HT-29 (cell line): ENCODE measurements at places on chromosomes 7 and 10. TPM values are rescaled to one million over a fixed set of nuclear protein-coding genes. Genes with fewer than 3 reads are reported as not detected.

DNA sequence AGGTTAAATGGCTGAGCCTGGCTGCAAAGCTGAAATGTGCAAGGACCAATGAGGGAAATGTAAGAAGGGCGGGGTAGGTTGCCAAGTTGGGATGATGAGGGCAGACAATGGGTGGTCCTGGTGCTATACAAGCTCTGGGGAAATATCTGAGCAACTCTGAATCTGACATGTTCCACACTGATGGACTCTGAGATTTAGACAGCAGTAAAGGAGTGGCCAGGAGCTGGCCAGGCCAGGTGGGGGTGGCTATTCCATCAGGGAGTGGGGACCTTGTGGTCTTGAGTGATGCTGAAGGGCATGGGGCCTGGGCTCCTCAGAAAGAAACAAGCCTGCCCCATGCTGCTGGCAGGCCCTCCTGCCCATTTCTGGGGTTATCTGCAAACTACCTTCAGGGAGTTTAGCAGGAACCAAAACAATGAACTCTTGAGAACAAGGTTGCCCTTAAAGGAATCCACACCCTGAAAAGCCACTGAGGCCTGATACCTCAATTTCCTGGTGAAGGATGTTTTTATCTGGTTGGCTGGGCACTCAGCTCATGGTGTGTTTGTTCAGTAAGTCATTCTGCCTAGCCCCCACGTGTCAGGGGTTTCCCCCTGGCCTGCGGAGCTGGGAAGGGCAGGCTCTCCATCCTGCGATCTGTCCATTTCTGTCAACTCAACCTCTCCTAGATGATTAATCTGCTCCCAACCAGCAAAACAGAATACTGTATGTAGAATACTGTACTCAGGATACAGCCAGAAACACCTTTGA, 143.3 kb upstream of the TNS3 start:
- DNase-seq = no peak

GRCh38 chr10:8183241-8183704, 128.8 kb downstream of the GATA3 start:
- DNase-seq = no peak

DNA sequence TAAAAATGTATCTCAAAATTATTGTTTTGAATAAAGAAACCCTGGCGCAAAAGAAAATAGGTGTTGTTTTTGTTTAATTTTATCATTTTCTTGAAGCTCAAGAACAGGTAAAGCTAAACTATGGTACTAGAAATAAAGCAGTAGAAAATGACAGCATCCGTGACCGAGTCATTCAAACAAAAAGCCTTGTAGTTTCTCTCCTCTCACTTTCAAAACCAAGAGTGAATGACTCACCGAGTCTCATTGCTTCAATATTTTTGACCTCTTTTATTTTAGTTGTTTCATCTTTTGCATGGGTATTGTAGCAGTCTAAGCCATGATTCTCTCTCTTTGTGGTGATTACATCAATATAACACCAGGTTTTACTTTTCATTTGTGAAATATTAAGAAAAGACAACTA, 396.5 kb downstream of the POM121L12 start:
- no peak for DNase-seq

DNA sequence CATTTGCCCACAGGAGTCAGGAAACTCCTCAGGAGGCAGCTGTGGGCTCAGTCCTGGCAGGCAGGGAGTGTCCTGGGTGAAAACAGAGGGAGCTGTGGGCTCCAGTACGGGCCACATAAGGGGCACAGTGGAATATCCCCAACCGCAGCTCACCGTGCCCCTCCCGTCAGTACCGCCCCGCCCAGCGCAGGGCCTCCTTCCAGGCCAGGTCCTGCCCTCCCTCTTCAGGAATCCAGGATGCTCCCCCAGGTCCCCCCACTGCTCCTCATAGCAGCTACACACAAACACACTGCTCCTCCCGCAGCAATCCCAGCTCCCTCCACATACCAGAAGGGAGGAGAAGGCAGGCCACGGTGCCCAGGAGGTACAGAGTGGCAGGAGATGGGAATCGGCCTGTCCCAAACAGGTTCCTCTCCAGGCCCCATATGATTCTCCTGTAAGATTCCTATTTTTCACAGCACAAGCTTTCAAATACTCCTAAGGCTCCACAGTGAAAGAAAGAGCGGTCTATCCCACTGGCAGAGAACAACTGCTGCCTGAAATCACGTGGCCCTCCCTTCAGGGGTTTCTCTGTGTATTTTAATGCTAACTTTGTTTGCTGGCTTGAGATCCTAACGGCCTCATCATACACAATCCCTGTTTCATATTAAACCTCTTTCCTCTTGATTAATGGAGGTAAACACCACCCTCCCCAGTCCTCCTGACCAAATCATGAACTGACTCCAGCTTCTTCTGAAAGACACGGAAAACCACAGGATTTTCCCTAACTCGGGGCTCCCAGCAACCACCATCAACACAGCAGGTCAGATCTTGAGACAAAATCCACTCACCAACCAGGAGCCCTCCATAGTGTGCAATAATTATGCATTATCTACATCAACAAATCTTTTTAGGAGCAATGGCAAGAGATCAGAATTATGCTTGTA, 178.7 kb downstream of the TNS3 start:
- DNase-seq = peak; percentile 78

GRCh38 chr10:35075228-35075627, 14.9 kb downstream of the CUL2 start:
- DNase-seq = no peak

DNA sequence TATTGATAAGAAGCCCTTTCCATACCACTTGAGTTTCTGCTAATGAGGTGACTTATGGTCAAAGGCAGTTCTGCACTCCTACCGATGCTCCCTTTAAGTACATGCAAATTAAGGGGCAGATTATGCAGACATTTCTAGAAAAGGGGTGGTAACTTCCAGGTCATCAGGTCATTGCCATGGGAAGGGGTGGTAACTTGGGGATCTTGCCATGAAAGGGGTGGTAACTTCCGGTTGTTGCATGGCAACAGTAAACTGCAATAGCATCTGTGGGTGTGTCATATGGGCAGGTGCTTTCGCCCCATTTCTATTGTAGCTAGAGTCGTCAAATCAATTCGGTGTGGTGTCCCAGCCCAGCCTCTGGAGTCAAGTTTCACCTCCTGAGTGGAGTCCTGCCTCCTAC, 150.9 kb downstream of the UBE2H start:
- DNase-seq = peak; percentile 31

- no peak for DNase-seq
These were observed 101.6 kb upstream of the INSIG1 start for GRCh38 chr7:155195939-155196523.

GRCh38 chr7:28573059-28573553, 160.8 kb downstream of the CREB5 start:
- DNase-seq = peak; percentile 48

- peak; percentile 95 for DNase-seq
These were observed 85.6 kb upstream of the CAPZA2 start for GRCh38 chr7:116776610-116777289.

- no peak for DNase-seq
These were observed 28.1 kb upstream of the SHH start for GRCh38 chr7:155840262-155840885.

DNA sequence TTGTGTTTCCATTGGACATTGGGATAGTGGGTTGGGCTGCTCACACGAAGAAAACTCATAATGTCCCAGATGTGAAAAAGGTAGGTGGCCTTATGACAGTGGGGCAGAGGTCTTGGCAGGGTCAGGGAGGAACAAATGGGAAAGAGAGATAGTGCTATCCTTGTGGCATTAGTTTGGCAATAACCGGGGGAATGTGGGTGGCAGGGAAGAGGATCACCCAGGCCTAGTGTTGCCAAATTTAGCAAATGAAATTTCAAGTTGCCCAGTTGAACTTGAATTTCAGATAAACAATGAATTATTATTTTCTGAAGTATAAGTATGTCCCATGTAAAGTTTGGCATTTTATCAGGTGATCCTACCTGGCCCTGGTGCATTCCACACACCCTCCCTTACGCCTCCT, 789 bp downstream of the PDE6C start:
- DNase-seq = no peak

DNA sequence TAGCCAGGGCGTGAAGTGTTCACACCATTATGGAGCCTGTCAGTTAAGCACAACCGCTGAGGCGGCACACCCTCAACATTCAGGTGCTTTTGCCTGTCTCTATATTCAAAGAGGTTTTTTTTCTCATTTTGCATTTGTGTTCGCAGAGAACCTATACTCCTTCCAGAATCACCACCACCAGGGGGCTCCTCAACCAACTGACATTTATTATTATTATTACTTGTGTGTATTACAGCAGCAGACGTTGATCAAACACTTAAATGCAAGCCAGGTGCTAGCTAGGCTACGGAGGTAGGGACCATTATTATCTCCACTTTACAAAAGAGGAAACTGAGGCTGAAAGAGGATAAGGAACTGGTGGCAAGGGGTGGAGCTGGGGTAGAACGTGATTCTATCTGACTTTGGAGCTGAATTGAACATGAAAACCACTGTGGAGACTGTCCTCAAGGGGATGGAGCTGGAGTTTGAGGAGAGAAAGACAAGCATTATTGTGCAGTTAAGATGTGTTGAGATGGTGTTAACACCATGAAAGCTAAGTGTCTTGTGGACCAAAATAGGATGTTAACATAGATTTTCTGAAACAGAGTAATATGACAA, 133.8 kb upstream of the PLXNA4 start:
- DNase-seq = peak; percentile 54

GRCh38 chr7:131488361-131488760, 68.1 kb downstream of the PODXL start:
- peak; percentile 41 for DNase-seq

DNA sequence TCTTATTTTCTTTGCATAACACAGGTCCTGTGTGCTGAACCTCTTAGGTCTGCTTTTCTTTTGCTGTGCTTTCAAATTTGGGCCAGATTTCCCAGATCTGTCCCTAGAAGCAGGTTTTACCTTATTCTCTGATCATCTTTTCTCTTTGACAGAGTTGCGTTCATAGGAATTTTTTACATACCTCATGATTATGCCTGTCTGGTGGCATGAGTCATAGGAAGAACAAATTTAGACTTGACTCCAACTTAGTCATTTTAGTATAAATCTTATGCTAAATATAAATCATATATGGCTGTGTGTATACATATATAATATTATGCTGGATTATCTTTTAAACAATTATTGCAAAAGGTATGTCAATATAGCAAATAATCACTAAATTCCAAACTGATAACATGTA, 1038.9 kb downstream of the GRM8 start:
- DNase-seq = no peak

DNA sequence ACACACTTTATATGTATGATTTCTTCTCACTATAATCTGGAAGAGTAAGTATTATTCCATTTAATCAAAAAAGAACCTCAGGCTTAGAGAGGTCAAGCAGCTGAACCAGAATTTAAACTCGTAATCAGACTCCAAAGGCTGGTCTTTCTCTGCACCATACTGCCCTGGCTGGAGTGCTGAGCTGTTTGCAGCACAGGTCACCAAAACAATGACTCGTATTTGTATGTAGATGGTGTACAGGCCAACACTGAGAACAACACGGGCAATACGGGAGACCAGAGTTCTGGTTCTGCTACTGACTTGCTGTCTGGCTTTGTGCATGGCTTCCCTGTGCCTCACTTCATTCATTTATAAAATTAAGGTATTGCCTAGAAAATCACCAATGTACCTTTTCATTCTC, 57.9 kb downstream of the CDCA7L start:
- DNase-seq = no peak

- DNase-seq = no peak
These were observed 1254.9 kb upstream of the LRRN3 start for GRCh38 chr7:109836016-109836415.

GRCh38 chr7:13882051-13882450, 107.4 kb downstream of the ETV1 start:
- no peak for DNase-seq

- no peak for DNase-seq
These were observed 304.2 kb downstream of the RPS24 start for GRCh38 chr10:78337646-78338391.

GRCh38 chr10:33706191-33706590, 371.7 kb upstream of the NRP1 start:
- no peak for DNase-seq

DNA sequence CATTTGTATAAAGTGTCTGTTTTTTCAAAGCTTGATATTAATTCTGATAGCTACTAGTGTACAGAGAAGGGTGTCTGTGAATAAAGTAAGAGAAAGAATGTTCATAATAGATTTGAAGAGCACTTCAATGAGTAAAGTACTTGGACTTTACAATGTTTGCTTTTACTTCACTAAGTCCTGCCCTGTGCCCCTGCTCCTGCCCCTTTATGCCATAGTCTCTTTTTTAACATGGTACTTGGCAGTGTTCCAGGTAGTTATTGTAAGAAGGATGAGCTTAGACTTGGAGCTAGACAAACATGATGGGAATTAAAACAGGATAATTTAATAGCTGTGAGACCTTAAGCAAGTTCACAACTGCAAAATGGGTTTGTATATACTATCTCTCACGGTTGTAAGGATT, 41.0 kb downstream of the ZEB1 start:
- peak; percentile 14 for DNase-seq

DNA sequence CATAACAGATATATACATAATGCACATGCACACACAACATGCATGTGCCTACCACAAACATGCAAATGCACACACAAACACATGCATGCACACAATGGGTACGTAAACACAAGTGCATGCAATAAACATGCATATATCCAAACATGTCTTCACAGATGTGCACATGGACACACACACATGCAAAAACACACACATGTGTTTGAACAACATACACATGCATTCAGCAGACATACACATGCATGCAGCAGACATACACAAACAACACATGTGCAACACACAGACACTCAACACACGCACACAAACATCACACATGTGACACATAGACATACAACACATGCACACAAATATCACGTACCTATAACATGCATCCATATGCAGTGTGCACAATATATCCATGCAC, 74.2 kb downstream of the KLF6 start:
- DNase-seq = no peak

DNA sequence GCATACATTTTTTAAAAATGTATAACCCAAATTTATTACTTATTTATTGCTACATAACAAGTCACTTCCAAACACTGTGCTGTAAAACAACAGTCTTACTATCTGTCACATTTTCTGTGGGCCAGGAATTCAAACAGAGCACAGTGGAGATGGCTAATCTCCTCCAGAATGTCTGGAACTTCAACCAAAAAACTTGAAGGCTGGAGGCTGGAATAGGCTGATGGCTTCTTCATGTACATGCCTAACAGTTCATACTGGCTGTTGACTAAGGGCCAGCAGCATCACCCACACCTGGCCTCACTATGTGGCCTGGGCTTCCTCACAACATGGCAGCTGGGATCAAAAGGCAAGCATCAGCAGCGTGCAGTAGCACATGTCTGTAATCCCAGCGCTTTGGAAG, 92.4 kb upstream of the KMT2E start:
- no peak for DNase-seq

IFIT3 gene
- total RNA-seq = 6.1 and 6.9 TPM in 2 replicates

SP4 gene
- 4.5 and 5.5 TPM in 2 replicates for total RNA-seq

CABCOCO1 gene
- total RNA-seq = not detected in 2 replicates

CFTR gene
- 34.2 and 39.9 TPM in 2 replicates for total RNA-seq

ZRANB1 gene
- total RNA-seq = 7.1 and 8.1 TPM in 2 replicates

SPDYE2 gene
- not detected in 2 replicates for total RNA-seq

ABCB4 gene
- total RNA-seq = 0.47 and 0.56 TPM in 2 replicates

PRR15 gene
- total RNA-seq = 101 and 105 TPM in 2 replicates

RBM28 gene
- total RNA-seq = 24.6 and 26.9 TPM in 2 replicates

MCM10 gene
- 14.5 and 20.1 TPM in 2 replicates for total RNA-seq
